ENCODE measurements at places on chromosomes 11 and 22.

GRCh38 chr11:86444981-86445380, 70.3 kb downstream of the CCDC81 start:
- DNase-seq: no peak

- DNase-seq: no peak
These were observed 22.7 kb downstream of the EIF3F start for GRCh38 chr11:8009856-8010255.

DNA sequence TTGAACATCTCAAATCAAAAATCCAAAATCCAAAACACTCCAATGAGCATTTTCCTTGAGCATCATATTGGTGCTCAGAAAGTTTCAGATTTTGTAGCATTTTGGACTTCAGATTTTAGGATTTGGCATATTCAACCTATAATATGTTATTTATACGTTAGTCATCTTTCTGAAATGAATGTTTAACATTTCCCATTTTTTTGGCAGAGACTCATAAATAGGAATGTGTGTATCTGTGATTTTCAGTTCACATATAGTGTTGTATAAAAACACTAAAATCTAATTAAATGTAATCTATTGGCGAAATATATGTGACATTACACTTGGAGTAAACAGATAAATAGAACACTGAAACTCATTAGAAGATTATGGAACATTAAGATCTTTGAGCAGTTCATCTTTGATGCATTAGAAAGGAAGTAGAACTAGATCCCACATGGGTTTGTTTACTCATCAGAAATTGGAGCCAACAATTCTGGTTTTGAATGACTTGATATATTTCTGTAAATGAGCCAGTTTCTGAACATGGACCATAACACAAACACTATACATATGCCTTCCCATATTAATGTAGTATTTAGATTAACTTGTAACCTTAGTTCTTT, 153.1 kb downstream of the UVRAG start:
- no peak for DNase-seq

GRCh38 chr11:46322759-46323158, 24.5 kb upstream of the DGKZ start:
- no peak for DNase-seq

- DNase-seq: no peak
These were observed 64.2 kb upstream of the BLID start for GRCh38 chr11:122179961-122180834.

DNA sequence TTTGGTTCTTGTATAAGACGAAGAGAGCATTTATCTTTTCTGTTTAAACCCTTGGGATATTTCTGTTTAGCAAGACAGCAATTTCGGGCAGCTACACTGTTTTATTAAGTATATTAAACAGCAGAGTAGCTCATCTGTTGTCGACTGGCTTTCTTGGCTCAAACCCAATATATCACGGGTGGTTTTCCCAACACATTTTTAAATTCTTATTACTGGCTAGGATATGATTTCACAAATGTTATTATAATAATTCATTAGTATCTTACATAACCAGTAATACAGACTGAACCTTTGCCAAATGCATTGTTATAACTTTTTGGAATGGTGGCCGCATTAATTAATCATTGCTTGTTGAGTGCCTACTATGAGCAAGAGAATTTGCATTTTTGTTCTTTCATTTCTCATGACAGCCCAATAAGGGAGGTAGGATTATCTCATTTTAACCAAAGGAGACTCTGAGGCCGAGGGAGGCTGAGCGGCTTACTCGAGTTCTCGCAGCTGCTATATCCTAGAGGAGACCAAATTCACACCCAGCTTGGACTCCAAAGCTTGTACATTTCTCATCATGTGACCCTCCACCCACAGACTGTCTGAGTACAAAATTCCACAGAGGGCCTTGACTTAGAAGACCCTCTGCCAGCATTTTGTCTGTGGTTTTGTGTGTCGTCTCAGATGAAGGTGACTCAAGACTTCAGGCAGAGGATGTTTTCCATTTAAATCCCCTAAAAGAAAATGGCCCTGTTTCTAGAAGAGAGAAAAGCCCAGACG, 304.9 kb downstream of the NTM start:
- DNase-seq: no peak

DNA sequence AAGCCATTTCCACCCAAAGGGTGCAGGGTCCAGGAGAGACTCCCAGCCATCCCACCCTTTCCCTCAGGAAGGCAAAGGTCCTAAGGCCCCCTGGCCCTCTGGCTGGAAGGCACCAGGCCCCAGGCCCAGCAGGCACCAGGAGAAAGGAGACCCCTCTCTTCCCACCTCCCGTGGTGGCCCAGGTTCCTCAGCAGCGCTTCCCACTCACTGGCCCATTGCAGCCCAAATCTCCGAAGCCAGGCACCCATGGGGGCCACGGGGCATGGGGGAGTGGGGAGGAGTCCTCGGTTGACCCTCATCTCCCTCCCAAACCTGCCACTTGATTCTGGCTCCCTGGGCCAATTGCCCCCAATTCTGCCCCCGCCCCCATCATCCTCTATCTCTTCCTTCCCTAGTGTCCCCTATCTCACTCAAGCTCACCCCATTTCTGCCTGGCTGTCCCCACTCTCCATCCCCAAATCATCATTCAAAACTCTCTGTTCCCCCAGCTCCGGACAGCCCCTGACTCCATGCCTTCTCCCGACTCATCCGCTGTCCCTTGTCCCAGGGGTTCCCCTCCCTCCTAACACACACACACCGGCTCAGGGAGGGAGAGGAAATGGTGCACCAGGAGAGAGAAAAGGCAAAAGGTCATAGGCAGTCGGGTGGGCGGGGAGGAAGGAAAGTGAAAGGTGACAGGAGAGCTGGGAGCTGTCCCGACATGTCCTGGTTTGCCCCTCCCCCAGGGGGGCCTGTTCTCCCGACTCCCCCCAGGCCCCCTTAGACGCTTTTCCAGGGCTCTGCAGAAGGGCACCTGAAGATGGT, 1.2 kb downstream of the LIF start:
- no peak for DNase-seq

DNA sequence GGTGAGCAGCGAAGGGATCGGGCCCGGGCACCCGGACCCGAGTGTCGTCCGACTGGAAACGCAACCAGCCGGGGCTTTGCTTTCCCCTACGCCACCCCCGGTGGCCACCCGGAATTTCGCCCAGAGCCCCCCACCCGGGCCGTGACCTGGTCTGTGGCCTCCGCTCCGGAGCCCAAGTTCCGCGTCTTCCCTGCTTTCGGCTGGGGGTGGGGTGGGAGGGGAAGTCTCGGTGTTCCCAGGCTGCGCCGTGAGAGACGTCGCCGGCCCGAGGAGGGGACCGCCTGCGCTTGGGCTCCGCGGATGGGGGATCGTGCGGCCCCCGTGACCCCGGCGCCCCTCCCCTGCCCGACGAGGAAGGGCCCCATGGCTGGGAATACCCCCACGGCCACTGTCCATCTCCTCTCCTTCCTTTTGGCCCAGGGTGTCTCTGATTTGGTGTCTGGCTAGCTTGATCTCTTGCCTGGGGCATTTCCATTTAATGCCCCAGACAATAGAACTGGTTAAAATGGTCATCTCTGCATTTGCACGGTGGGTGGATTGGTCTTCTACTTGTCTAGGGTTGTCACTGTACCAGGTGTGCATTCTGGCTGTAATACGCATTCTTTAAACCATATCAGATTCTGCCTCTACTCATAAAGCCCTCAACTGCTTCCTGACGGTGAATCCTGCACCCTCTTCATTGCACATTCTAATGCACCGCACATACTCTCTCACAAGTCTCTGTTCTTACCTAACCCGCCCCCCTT, 789 bp downstream of the SIK2 start:
- peak; percentile 3 for DNase-seq

GRCh38 chr11:112632866-112633505, 328.2 kb upstream of the NCAM1 start:
- no peak for DNase-seq

DNA sequence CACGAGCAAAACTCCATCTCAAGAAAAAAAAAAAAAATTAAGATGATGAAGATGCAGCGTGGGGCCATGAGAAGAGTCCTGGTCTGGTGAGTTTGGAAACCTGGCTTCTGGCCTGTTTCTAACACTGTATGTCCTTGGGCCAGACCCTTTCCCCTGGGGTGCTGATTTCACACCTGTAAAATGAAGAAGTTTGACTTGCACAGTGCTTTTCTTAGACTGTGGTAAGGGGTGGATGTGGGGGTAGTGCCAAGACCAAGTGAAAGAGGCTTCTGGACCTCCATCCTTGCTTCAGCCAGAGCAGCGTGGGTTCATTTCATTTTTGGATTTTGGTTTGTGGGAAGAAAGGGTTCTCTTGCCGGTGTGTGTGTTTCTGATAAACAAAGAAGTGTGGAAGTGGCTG, 42.1 kb downstream of the PTPRJ start:
- no peak for DNase-seq

DNA sequence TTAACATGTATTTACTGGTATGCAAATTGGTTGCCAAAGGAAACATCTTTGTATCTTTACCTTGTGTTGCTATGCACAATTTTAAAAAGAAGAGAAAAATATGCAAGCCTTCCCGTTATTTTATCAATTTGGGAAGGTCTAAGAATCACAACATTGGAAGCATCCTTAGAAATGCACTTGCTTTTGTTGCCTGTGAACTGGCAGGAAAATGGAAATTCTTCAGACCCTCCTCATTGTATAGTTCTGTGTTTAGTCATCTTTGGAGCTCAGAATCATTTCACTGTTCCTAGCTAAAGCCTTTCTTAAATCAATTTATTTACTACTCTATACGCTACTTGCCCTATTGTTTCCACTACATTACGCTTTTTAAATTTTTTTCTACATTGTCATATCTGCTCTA, 574.5 kb downstream of the DLG2 start:
- DNase-seq: no peak

DNA sequence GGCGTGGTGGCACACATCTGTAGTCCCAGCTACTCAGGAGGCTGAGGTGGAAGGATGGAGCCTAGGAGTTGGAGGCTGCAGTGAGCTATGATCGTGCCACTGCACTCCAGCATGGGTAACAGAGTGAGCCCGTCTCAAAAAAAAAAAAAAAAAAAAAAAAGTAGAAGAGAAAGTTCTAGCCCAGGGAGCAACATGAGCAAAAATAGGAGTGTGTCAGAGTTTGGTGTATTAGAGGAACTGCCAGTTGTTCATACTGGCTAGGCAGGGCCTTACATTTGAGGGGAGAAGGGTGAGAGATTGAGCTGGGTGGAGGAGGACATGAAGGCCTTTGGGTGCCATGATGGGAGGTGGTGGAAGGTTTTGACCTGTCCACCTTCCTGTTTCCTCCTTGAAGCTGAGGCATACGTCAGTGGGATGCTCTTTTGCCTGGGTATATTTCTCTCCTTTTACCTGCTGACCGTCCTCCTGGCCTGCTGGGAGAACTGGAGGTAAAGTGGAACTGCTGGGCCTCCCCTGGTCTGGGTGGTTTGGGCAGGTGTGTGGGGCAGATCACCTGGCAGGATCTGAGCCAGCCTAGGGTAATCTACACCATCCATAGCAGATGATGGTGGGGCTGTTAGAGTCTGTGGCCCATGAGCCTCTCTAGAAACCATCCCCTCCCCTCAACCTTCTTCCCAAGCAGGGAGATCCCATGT, 7.3 kb downstream of the SIDT2 start:
- DNase-seq: no peak

DNA sequence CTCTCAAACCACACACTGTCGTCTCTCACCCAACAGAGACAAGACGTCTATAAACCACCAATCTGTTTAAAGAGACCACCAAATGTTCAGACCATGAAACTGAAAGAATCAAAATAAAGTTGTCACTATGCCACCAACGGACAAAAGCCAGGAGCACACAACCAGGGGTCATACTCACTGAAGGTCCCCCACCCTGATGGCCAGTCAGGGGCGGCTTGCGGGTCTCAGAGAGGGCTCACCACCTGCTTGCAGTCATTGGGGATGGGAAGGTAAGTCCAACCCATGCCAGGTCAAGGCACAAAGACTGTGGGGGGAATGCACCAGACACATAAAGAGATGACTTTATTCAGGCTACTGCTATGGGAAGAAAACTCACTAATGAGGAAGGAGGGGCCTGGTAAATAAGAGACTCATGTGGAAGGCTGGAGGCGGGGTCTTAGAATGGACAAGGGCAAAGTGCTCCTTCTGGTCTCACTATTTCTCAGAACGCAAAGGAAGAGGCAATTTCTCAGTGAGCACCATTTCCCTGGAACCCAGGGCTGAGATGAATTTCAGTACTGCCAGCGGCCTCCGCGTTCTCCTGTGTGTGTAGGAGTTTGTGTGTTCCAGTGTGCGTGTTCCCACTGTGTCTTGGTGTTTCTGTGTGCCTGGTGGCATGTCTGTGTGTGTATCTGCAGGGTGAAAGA, 17.3 kb downstream of the SCARF2 start:
- no peak for DNase-seq

- DNase-seq: peak; percentile 67
These were observed 2.6 kb upstream of the GCAT start for GRCh38 chr22:37804881-37805809.

DNA sequence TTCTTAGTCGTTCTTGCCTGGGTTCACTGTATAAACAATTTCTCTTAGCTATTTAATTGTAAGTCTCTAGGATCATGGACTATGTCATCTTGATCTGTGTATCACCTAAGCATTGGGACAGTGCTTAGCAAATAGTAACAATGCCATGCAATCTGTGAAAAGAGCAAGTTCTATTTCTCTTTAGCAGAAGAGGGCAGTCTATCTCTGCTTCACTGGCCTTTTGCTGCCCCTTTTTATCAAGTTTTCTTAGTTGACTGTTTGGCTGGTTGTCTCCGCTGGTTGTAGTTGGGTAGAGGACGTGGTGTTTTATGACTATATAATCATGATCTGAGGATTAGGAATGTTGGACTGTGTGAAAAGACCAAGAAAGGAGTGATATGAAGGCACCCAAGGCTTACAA, 315.0 kb downstream of the JRKL start:
- no peak for DNase-seq

- no peak for DNase-seq
These were observed 97.7 kb downstream of the TP53I11 start for GRCh38 chr11:44852952-44853351.

DNA sequence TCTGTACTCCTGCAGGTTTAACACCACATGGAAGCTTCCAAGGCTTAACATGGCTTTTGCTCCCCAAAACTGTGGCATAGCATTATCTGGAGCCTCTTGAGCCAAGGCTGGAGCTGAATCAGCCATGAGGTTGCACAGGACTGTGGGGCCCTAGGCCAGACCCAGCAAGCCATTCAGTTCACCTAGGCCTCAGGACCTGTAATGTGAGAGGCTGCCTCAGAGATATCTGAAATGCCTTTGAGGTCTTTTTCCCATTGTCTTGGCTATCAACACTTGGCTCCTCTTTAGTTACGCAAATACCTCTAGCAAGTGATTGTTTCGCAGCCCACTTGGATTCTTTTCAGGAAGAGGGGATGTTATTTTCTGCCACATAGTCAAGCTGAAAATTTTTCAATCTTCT, 72.0 kb downstream of the VPREB1 start:
- DNase-seq: no peak

GRCh38 chr22:32634421-32634981, 159.9 kb downstream of the FBXO7 start:
- no peak for DNase-seq

DNA sequence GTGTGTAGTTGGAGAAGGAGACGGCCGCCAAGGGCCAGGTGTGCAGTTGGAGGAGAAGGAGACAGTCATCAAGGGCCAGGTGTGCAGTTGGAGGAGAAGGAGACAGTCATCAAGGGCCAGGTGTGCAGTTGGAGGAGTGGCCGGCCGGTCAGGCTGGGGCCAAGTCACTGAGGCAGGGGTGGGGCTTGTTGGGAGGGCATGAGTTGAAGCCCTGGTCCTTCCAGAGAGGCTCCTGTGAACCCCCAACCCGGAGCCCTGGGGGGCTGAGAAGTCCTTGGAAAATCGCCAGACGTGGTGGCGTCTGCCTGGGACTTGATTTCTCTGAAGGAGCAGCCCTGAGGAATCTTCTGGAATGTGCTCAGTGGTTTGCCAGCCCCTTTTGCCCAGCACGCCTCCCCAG, 1320.5 kb downstream of the BRD1 start:
- DNase-seq: no peak

- no peak for DNase-seq
These were observed 8.3 kb downstream of the SREBF2 start for GRCh38 chr22:41841085-41841712.

Measured in SHP77 treated with DMSO at 0.1 percent for 48 hours (cell line).